Right hindlimb (tissue), 1 donor: ENCODE measurements at places on chromosomes 2 and 18.

- no peak for DNase-seq
Observed at GRCh38 chr18:45019469-45019868, 338.8 kb downstream of the SETBP1 start.

- no peak for DNase-seq
Observed at GRCh38 chr2:31240381-31241365, 6.7 kb downstream of the EHD3 start.

DNA sequence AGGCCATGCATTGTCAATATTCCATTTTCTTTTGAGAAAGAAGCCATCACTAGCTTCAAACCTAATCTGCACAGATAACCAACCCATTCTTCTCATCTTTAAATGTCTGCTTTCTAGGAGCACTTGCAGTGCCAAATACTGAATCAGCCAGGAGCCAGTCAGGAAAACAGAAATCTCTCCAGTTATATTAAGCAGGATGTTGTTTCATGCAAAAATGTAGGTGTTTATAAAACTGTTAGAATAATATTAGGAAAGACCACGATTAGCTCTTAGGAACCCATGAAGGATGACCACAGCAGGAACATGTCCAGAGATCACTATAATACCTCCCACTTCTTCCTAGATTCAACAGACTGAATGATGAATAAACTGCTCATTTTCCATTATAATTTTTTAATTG is 86.0 kb downstream of the TTC32 start:
- DNase-seq = no peak

GRCh38 chr2:21001988-21002813 is 41.7 kb downstream of the APOB start:
- DNase-seq = no peak

GRCh38 chr2:69177785-69178636 is 165.0 kb downstream of the ANTXR1 start:
- peak; percentile 76 for DNase-seq

DNA sequence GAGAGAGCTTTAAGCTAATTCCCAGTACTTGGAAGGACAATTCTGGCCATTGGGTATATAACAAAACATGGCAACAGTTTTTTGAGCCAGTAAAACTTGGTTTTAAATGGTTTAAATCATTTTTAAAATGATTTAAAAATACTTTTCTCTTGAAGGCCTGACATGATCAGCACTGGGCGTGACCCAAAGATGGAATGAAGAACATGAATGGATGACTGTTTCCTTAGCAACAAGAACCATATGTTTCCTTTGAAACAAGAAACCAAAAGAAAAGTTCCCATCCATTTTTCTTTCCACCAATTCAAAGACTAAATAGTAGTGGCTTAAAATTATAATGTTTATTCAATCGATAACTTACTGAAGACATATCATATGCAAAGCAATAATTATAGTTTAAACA is 348.3 kb upstream of the FIGN start:
- no peak for DNase-seq

GRCh38 chr18:73954268-73954667 is 193.4 kb downstream of the FBXO15 start:
- no peak for DNase-seq

DNA sequence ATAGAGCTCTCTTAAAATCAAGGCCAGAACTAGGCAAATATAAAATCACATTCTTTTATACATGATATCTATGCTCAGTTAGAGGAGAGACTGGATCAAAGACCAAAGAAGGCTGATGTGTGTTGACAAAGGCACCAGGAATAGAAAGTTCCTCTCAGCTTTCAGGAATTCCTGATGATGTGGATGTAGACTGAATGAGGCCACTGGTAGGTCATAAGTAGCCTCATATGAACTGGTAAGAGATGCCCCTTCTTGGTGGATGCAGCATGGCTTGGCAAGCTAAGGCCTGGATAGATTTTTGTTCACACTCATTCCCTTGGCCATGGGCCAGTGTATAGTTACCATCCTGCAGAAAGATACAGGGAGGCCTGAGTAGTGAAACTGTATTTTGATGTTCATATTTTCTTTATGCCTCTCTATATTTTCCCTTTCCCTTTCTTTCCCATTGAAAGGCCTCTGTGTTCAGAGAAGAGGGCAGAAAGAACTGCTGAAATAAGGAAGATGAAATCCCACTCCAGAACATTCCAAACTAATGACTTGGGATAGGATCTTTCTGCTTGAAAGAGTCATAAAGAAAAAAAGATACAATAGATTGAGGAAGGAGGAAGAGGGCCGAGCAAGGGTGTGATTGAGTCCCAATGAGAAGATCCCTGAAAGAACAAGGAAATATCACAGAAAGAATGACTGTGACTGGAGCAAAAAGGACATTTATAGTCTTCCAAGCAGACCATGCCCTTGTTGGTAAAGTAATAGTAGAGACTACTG is 2182.7 kb upstream of the PIK3C3 start:
- DNase-seq = no peak

- no peak for DNase-seq
Observed at GRCh38 chr2:120204022-120204405, 19.2 kb downstream of the TMEM185B start.

- no peak for DNase-seq
Observed at GRCh38 chr18:41820784-41821183, 134.2 kb upstream of the PIK3C3 start.

DNA sequence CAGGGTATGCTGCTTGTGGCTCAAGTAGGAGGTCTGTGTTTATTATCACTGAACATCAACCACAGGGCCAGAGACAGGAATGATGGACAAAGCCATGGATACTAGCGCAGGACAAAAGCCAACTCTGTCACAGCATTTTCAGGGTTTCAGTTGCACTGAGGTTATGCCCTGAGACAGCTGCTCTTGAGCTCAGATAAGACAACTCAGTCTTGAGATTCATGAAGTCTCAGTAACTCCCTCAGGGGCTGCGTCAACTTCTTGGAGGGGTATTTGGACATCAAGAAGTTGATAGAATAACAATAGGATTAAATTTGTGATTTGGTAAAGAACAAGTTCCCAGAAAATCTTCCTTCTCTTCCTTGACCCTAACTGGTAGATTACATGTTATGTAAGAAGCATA is 287.0 kb upstream of the SLC14A2 start:
- peak; percentile 32 for DNase-seq

DNA sequence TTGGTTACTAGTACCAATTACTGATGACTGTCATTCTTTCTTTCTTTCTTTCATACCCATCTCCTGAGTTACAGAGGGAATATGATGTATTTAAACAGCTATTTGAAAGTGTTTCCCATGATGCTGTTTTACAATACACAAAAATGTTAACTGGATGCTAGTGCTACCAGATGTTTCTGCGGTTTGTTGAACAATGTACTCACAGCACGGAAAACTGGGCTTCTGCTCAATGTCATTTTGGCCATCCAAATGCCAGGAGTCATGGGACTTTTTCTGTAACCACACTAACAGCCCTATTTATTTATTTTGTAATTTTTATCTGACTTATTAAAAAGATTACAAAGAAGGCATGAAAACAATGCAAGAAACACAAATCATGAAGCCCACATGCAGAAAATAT is 313.8 kb downstream of the RIT2 start:
- DNase-seq = no peak

DNA sequence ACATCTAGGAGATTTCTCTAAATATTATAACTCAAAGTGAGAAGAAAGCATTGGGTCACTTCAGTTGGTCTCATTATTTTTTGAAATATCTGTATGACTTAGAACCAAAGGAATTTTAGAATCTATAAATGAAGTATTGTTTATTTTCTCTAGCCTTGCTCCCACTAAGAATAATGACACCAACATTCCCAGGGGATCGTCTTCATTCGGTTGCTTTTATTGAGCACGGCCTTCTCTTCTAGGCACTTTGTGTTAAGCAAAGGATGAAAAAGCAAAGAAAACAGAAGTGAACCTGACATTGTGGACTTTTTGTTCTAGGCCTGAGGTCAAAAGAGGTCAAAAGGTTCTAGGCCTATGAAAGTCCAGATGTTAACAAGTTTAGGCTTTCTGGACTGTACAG is 231.9 kb downstream of the GALR1 start:
- no peak for DNase-seq

- no peak for DNase-seq
Observed at GRCh38 chr18:67513280-67513679, 3.2 kb downstream of the DSEL start.

DNA sequence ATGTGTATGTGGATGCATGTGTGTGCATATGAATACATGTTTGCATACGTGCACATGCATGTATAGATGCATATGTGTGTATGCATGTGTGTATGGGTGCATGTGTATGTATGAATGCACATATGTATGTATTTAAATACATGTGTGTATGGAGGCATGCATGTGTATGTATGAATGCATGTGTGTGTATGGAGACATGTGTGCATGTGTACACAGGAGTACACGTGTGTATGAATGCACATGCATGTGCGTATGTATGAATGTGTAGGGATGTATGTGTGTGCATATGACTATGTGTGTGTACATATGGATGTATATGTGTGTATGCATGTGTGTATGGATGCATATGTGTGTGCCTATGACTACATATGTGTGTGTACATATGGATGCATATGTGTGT is 51.9 kb downstream of the DCDC2C start:
- no peak for DNase-seq

- no peak for DNase-seq
Observed at GRCh38 chr2:238358769-238359168, 38.5 kb downstream of the TRAF3IP1 start.

DNA sequence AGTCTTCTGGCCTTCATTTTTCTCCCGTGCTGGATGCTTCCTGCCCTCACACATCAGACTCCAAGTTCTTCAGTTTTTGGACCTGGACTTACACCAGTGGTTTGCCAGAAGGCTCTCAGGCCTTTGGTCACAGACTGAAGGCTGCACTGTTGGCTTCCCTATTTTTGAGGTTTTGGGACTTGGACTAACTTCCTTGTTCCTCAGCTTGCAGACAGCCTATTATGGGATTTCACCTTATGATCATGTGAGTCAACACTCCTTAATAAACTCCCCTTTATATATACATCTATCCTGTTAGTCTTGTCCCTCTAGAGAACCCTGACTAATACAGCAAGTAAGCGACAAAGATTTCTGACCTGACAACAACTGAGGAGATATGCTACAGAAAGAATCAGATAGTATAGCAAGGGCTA is 7.2 kb downstream of the CDC42EP3 start:
- DNase-seq = no peak

- no peak for DNase-seq
Observed at GRCh38 chr2:233117351-233117750, 57.2 kb downstream of the INPP5D start.

DNA sequence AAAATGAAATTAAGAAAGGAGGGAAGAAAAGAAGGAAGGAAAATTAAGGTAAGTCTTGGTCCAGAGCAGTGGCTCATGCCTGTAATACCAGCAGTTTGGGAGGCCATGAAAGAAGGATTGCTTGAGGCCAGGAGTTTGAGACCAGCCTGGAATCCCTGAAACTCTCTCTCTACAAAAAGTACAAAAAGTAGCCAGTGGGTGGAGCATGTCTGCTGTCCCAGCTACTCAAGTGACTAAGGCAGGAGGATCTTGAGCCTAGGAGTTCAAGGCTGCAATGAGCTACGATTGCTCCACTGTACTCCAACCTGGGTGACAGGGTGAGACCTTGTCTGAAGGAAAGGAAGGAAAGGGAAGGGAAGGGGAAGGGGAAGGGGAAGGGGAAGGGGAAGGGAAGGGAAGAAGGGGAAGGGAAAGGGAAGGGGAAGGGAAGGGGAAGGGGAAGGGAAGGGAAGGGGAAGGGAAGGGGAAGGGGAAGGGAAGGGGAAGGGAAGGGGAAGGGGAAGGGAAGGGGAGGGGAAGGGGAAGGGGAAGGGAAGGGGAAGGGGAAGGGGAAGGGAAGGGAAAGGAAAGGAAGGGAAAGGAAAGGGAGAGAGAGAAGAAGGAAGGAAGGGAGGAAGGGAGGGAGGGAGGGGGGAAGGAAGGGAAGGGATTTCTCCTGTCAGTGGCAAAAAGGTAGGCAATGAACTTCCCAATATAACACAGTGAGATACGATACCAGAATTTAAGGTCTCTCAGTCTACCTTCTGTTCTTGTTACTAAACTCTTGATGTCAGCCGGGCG is 412.8 kb downstream of the CMPK2 start:
- no peak for DNase-seq

DNA sequence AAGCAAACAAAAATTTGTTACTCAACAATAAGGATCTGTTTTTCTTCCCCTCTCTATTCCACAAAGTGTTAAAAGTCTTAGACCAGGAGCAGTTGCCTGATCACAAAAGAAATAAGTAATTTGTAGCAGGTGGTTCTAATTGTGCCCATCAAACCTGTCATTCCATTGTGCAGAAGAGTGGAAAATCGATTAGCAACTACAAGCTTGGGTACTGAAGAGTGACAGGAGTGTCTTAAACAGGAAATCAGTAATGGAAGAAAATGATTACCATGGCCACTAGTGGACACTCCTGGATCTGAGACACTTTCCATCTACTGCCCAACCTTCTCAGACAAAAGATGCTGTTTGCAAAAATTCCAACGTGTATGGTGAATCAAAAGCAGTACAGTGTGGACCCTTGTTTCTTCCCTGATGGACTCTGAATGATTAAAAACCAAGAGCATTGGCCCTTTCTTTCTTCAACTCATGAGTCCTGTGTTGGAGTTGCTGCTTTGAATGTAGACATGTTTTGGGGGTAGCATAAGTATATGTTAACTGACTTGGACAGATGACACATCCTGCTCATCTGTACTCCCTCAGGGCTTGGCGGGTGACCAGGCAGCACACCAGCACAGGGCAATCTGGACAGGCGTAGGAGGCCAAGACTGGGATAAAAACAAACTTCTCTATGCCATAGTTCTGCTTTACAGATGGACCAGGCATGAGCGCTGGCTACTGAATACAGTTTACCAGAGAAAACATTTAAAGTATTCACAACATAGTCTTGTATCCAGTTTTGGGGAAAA is 51.9 kb downstream of the PLA2R1 start:
- DNase-seq = no peak

- no peak for DNase-seq
Observed at GRCh38 chr2:173647681-173648311, 293.1 kb downstream of the CDCA7 start.
